ENCODE measurements at places on chromosomes 6 and 20. TPM values are rescaled to one million over a fixed set of nuclear protein-coding genes. Genes with fewer than 3 reads are reported as not detected.

DNA sequence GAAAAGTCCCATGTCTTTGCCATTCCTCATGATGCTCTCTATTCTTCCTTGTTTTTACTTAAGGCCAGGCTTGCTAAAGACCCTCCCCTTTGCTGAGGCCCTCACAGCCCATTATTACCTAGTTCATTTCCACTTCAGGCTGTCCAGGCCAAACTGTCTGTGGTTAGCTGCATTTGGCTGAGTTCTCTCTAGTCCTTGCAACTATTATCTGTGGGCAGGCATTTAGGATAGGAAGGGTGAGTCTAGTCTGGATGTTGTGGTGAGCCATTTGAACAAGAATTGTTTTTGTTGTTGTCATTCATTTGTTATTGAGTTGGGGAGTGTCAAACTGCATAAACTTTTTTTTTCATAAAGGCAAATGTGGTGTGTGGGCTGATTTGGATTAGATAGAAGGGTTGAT, 182.4 kb downstream of the CD109 start:
- DNase-seq = no peak

DNA sequence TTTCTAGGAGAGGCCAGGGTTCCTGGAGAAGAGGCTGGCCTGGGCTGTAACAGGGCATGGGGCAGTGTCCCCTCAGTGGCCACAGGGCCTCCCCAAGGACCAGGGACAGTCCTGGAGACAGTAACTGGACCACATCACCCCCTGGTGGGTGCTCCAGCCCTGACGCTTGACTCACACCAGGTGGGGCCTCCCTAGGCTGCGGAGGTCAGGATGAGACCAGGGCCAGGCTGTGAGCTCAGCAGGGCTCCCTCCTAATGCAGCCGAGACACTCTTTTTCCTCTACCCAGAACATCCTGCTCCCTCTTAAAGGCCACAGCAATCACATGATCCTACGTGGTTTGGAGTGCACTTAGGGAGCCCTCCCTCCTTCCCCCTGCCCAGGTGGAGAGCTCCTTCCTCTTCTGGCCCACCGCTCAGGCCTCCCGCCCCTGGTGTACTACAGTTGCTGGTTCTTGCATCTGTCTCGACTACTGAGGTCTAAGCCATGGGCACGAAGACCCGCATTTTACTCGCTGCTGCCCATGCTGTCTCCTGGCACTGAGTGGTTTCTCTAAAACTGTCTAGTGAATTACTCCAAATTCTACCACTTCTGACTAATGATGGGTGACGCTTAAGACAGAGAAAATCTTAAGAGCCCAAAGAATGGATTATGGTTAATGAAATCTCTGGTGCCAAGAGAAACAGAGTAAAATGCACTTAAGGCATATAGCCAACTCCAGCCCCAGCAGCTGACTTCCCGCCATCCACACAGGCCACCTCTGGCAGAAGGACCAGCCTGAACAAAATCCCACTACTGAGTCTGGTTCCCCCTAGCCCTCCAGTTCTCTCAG, 166.1 kb upstream of the CST7 start:
- DNase-seq = no peak

Gene ZKSCAN3
- total RNA-seq = 4.9 TPM

DNA sequence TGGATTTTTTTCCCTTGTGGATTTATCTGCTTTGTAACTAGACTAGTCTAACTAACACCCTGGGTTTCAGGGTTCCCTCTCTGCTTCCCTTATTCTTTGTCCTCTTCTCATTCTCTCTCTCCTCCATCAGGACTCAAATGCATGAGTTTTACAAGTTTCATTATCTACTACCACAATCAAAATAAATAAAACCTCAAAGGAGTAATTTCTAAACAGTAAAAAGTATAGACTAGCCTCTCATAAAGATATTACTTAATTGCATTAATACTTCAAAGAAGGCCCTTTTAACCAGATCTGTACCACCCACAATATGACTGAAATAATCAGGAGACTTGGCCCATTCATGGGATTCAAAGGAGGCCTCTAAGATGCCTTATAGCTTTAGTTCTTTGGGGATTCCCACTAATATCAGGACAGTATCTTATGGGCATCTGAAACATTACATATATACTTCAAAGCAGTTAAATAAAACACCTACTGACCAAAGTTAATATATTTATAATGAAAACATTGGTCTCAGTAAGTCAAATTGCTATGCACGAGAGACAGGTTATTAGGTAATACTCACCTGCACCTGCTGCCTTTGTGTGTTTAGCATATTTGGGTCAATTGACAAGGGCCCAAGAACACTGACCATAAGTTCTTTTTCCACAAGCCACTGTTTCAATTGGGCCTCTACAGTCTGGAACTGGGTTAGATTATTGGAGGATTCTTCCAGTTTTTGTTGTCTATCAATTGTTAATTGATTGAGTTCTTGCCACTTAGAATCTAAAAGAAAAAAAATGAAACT, 85.7 kb downstream of the DST start:
- DNase-seq = no peak

- DNase-seq = peak; percentile 14
These were observed 37.6 kb upstream of the SPDEF start for GRCh38 chr6:34593701-34594100.

Gene WFDC5
- not detected for total RNA-seq
